RCC 7860 (cell line): ENCODE measurements at places on chromosomes 13 and 19.

GRCh38 chr19:45676851-45677263 lies 8.8 kb downstream of the GIPR start:
- DNase-seq: no peak

DNA sequence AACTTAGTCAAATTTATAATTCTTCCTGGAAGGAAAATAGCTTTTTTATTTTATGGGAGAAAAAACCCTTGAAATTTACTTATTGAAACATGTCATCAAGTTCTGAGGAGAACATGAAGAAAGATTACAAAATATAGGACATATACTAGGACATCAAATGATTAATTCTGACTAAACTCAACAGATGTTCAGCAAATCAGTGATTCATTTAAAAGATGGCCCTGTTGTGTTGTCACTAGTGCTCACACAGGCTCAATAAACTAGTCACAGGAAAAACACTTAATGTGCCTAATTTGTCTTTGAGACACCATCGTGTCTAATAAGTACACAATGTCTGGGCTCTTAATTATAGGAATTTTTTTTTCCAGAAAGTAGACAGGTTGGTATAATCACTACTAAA lies 223.8 kb upstream of the TMTC4 start:
- no peak for DNase-seq

- no peak for DNase-seq
Observed at GRCh38 chr13:108368250-108368905, 98.9 kb downstream of the TNFSF13B start.

GRCh38 chr19:46611776-46612175 lies 10.6 kb downstream of the CALM3 start:
- no peak for DNase-seq

GRCh38 chr13:42569576-42570344 lies 4.2 kb upstream of the TNFSF11 start:
- no peak for DNase-seq
